ENCODE measurements at places on chromosomes 2 and 18.

DNA sequence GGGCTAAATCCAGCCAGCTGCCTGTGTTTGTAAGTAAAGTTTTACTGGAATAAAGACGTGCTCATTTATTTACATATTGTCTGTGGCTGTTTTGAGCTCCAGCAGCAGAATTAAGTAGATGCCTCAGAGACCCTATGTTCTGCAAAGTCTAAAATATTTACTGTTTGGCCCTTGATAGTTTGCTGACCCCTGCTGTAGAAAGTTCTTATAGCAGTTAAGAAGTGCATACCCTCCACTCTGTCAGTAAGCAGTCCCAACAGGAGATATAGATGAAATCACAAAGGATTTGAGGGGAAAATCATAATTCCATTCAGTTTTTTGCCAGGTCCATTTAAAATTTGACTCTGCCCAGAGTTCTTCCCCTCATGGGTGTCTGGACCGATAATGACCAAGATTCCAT, 50.1 kb upstream of the ITM2C start:
- DNase-seq, result no peak

DNA sequence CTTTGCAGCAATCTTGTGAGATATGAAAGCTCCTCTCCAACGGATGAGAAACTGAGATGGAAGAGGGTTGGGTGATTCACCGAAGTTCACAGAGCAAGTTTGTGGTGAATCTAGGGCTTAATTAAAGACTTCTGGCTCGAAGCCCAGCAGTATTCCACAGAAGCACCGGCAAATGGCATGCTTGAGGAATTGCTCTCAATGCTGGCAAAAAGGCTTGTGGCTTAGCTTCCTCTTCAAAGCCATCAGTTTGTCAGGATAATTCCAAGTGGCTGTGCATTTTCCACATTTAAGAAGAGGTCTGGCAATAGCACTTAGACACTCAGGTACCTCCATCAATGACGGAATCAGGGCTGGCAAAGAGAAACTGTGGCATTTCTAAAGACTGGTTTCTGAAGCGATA, 98.7 kb upstream of the SLC66A3 start:
- DNase-seq, result no peak

GRCh38 chr18:63131106-63131958, 188.2 kb downstream of the BCL2 start:
- DNase-seq, result peak; percentile 8

GRCh38 chr2:43273529-43273928, 47.1 kb upstream of the ZFP36L2 start:
- no peak for DNase-seq

DNA sequence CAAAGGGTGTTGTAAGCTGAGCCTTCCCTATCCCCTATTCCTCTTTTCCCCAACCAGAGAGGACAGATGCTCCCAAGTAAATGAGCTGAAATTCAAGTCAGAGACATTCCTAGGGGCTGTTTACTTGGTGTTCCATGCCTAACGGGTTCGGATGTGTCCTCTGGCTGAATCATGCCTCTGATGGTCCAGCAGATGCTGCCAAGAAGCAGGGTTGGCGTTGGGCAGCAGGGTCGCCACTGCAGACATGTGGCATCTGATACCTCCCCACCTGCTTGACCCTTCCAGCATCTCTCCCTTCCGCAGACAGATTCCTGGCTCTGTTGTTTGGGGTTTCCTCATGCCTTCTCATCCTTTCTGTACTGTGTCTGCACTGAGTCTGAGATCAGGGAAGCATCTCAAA, 108.3 kb downstream of the HNRNPLL start:
- DNase-seq, result no peak

GRCh38 chr2:70957798-70958197, 20.6 kb upstream of the ANKRD53 start:
- DNase-seq, result no peak

DNA sequence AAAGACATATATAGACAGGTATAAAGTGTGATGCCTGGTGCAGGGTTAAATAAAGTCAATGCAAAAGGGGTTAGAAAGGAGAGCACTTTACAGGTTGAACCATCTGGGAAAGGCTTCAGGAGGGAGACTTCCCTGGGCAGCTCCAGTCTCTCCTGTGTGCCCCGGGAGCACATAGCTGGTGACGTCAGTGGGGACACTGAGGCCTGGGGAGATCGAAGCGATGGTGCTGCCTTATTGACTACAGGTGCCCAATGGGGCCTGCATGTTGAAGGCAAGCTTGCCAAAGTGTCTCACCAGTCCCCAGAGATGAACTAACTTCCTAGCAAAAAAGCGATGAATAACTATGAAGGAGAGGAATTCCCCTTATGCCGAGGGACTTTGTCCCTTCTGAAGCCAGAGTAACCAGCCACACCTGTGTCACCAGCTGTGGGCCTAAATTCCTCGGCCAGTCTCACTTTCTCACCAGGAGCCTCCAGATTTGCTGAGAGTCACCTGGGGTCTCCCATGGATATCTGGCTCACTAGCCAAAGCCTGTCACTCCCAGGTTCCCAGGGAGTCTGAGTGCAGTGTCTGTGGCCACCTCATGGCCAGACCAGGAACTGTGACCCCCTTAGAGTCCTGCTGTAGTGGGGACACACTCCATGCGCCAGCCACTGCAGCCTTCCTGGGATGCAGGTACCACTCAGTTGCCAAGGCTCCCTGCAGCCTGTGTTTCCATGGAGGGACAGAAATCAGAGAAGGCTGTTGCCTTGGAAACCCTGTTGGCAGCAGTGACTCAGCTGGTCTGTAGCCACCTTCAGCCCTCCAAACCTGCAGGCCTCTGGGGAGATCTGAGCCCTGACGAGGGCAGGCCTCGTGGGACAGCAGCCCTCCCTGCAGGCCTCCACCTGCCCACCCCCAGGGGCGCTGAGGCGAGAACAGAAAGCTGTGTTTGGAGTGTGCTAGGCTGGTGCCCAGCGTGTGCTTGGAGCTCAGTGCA, 128.7 kb downstream of the CTIF start:
- no peak for DNase-seq

GRCh38 chr2:12935796-12936195, 219.1 kb downstream of the TRIB2 start:
- DNase-seq, result no peak

DNA sequence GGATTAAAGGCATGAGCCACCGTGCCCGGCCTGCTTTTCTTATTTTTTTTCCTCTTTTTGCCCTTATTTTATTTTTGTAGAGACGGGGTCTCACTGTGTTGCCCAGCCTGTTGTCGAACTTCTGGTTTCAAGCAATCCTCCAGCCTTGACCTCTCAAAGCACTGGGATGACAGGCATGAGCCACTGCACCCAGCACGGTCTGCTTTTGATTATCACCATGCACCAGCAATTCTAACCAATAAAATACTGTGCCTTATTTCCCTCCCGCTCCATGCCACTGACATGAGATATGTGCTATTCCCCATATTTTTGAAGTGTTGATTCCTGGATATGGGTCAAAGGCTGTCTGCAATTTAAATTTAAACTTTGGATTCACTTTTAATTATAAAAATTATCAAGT, 42.9 kb downstream of the ACYP2 start:
- no peak for DNase-seq

GRCh38 chr2:240949791-240950705, 43.9 kb downstream of the CROCC2 start:
- DNase-seq, result no peak

- DNase-seq, result no peak
Measured at GRCh38 chr2:191566344-191566743, 111.6 kb upstream of the NABP1 start.

DNA sequence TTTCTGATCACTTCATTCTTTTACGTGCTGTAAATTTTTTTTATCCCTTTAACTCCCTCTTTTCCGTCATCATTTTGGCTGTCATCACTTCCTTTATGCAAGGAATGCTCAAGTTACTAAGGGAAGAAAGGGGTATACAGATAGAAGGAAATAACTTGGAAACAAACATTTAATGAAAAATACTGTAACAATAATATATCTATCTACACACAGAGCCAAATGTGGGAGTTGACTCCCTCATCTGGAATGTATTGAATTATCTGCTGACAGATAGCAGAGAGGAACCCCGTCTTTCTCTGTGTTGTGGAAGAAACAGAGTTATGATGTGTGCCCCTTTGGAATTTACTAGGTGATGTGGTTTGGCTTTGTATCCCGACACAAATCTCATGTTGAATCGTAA, 182.5 kb upstream of the NXPH2 start:
- no peak for DNase-seq

GRCh38 chr2:67772216-67773170, 290.3 kb downstream of the C1D start:
- no peak for DNase-seq

GRCh38 chr2:25845843-25846505, 32.3 kb downstream of the ASXL2 start:
- DNase-seq, result no peak

DNA sequence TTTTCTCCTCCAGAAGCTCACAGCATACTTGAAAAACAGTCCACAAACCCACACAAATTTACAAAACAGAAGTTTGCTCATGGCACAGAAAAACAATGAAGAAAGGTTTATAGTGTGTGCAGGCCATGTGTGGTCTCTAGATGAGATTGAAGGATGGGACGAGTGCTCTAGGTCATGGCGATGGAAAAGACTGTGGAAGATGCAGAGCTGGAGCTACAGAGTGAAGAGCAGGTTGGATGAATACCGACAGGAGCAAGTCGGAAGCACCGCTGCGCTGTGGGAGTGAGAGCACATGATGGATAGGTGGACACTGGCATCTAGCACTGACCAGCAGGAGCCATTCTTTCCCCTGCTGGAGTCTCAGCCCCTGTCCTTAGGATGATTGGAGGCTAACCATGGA, 534.7 kb upstream of the RAB6C start:
- DNase-seq, result no peak

DNA sequence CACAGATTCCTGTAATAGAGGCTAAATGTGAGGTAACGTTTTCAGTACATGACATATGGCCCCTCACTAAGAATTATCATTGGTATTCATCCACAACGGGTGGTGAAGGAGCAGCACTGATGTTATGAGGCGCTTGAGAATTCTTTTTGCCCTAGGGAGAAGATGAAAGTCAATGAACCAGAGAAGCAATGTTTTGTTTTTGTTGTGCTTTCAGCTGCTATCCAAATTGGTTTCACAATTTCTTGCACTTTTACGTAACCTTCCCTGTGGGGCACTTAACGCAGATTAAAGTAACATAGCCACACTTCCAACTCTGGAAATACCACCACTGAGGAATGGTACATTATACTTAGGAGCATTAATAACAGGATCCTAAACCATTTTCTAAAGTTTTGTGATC, 13.3 kb upstream of the CCDC85A start:
- DNase-seq, result no peak

GRCh38 chr2:21836261-21836660, 712.5 kb downstream of the TDRD15 start:
- no peak for DNase-seq

- DNase-seq, result no peak
Measured at GRCh38 chr2:211453311-211453887, 897.0 kb downstream of the CPS1 start.

DNA sequence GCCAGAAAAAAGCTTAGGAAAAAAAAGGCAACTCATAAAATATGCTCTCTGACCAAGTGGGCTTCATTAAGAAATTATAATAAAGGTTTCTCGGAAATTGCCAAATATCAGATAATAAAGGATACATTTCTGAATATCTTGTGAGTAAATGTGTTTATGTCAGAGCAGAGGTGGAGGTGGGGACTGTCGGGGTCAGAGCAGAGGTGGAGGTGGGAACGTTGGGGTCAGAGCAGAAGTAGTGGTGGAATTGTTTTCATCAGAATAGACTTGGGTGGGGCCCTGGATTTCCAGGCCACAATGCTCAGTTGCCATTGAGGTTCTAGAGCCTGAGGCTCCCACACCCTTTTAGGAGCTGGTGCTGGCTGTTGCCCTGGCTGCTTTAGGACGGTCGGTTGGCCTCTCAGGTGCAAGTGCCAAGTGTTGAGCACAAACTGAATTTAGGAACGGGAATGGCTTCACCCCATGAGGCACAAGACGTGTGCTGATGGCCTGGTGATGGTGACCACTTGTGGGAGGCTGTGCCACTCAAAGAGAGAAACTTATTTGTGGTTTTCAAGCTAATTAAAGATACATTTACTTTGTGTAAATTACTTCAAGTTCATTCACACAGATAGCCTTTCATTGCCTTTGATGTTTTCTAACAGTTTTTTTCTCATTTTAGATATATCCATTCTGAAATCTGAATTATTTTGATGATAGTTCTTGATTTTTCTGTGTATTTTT, 131.5 kb downstream of the ATP9B start:
- peak; percentile 34 for DNase-seq

- no peak for DNase-seq
Measured at GRCh38 chr2:234987754-234988153, 35.9 kb downstream of the SH3BP4 start.

DNA sequence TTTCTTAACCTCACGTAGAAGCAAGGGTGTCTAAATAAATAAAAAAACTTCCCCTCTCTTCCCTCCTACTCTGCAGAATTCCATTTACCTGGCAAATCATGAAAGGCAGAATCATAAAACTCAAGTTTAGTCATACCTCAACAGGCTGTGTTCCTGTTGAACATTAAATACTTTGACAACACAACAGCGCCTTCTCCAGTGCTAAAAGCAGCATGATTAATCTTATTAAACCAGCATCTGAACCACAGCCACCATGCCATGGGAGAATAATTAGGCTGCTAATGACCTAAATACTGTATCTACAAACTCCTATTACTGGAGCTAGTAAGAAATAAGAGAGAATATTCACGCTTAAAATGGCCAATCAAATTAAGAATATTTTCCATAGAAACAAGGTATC, 68.1 kb downstream of the CDH2 start:
- no peak for DNase-seq

DNA sequence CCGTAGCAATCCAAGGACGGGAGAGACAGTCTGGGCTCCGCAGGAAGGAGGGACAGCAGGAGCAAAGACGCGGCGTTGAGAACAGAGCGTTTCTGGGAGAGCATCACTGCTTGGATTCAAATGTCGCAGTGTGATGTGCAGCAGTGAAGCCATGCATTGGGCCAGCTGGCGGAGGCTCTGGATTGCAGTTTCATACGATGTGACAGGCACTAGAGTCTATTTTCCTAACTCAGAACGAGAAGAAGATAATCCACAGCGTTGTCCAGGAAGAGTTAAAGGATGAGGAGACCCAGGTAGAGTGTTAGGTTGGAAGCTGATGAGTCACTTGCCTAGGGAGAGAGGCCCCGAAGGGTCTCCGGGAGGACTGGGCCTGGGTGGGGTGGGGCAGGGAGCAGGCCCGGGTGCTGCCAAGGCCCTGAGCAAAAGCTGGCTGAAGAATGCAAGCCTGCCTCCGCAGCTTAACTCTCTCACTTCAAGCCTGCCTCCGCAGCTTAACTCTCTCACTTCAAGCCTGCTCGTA, 17.7 kb upstream of the SEMA4C start:
- peak; percentile 70 for DNase-seq

DNA sequence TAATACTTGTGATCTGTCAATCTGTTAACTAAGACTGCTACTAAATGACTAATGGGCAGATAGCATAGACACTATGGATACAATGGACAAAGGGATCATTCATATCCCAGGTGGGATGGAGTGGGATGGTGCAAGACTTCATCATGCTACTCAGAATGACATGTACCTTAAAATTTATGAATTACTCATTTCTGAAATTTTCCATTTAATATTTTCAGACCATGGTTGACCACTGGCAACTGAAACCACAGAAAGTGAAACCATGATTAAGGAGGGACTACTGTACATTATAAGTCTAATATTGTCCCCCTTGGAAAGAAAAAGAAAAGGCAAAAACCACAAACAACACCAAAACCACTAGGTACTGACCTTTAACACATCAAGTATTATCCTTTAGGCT, 247.0 kb upstream of the SYT4 start:
- DNase-seq, result no peak
